ENCODE measurements at places on chromosomes 12 and 14.

GRCh38 chr14:58362798-58363412 lies 32.8 kb upstream of the TOMM20L start:
- DNase-seq = peak; percentile 51

DNA sequence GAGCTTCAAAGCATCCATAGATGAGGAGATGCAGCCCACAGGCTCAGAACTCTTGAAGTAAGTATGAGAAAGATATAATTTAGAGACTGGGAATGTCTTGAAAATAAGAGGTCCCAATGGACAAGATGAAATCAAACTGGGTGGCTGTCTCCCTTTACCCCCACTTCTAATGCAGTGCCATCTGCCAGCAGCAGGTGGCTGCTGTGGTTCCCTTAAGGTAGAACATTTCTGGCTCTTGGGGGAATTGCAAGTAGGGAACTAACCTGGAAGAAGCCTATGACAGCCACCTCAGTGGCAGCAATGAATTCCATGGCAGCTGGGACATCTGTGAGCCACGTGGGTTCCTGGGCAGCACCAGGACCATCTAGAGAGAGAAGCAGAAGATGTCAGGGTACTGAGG lies 648 bp downstream of the ERP27 start:
- peak; percentile 40 for DNase-seq

- DNase-seq = no peak
Measured at GRCh38 chr14:59492384-59492783, 8.1 kb downstream of the JKAMP start.

DNA sequence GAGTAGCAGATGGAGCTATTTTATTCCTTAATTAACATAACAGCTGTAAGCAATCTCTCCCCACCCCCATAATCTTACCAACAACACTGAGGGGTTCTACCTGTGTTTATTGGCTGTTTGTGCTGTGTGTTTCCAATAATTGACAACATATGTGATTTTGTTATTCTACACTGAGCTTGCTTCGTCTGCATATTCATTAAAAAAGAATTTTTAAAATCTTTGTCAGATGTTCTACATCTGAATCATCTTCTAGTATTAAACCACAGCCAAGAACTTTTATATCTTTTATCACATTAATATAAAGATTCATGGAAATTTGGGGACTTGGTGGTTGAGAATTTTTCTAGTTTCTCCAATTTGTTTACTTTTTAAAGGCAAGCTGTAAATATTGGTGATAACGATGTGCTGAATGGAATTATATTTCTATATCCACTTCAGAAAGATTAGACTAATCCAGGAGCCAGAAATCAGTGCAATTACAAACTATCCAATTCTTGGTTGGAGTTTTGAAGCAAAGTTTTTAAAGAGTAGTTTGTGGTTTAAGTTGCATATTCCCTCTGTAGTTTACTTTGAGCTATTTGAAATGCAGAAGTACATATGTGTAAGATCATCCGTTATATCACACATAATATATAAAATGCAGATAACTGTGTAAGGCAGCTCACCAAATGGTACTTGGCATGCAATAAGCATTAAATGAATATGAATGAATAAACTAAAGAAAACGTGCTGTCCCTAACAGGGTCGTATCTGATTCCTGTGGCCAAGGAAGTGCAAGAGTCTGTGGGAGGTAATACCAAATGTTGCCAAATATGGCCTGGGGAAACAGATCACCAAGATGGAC lies 206.9 kb downstream of the PELI2 start:
- DNase-seq = no peak

DNA sequence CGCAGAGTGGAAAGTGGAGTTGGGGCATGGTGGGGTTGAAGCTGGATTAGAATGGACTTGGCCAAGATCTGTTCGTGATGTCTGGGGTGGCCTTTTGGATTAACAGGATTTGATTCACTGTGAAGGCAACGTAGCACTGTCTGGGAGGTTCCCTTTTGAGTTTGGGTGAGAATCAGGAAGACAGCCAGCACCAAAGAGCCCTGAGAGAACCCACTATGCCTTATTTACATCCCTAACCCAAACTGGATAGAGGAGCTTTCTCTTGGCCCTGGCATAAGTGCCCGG lies 269.6 kb downstream of the ZFP36L1 start:
- DNase-seq = no peak

GRCh38 chr12:49776413-49776812 lies 35.1 kb downstream of the TMBIM6 start:
- peak; percentile 55 for DNase-seq

- no peak for DNase-seq
Measured at GRCh38 chr14:80536456-80536855, 325.2 kb upstream of the DIO2 start.

All from CD4-positive, alpha-beta T cell treated with Interleukin-2 at 100 ng/mL for 4 hours (primary cell).